ENCODE measurements at places on chromosomes 16 and 17.

- DNase-seq = no peak
Measured at GRCh38 chr16:8818504-8819270, 21.0 kb downstream of the PMM2 start.

DNA sequence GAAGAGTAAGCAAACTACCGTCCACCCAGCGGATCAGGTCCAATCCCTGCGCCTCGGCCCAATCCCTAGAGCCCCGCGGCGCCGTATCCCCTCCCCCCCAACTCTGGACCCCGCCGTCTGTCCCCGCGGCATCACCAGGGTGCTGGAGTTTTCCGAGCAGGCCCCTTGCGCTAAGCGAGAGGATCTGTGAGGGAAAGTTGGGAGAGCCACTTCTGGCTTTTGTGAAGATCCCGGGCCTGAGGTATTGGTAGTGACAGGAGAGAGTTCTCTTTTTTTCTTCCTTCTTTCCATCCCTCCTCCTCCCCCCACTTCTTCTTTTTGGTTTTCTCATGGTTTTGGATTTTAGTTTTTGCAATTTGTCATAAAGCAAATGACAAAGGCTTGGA, 3.5 kb upstream of the DLX4 start:
- DNase-seq = no peak

- DNase-seq = no peak
Measured at GRCh38 chr16:87922250-87922871, 14.0 kb downstream of the CA5A start.

- DNase-seq = no peak
Measured at GRCh38 chr16:73713778-73714495, 582.7 kb upstream of the PSMD7 start.

DNA sequence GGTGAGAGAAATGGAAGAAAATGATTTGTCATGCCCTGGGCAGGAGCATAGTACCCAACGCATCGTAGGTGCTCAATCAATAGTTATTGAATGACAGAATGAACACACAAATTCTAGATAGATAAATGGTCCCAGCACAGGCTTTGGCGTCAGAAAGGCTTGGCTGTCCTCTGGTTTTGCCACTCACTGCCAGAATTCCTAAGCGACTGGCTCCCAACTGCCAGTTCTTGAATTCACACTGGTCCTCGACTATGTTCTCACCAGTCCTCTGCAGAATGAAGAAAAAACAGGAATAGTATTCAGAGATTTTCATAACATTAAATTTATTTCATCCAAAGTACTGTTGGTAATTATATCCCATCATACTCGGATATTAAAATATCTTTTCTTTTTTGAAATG, 163.1 kb upstream of the NOL11 start:
- DNase-seq = no peak

DNA sequence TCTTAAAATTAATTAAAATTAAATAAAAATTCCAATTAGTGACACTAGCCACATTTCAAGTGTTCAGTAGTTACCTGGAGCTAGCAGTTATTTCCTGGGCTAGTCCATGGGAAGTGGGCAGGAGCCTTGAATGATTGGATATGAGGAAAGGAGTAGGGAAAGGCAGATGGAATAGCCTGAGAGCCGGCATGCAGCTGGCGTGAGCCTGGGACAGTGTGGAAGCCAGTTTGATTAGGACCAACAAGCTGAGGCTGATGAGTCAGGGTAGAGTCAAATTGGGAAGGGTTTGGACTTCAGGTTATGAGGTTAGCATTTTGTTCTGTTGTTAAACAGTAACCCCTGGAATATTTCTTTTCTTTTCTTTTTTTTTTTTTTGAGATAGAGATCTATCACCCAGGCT, 15.3 kb upstream of the GNA13 start:
- no peak for DNase-seq

DNA sequence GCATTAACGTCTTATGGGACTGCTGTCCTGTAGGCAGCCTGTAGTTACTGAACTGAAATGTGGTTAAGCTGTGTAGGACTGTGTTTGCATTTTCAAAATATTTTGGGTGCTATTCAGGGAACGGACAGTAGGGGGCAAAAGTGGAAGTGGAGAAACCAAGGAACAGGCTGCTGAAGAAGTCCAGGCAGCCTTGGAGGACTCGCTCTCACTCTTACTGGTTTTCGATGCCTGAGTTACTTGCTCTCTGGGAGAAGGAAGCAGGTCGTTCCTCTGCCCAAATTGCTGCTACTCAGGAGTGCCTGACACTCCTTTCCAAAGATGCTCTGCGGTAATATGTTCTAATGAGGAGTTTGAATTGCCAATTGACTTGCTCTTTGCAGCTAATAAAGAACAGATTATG, 64.5 kb upstream of the RBFOX1 start:
- peak; percentile 32 for DNase-seq

DNA sequence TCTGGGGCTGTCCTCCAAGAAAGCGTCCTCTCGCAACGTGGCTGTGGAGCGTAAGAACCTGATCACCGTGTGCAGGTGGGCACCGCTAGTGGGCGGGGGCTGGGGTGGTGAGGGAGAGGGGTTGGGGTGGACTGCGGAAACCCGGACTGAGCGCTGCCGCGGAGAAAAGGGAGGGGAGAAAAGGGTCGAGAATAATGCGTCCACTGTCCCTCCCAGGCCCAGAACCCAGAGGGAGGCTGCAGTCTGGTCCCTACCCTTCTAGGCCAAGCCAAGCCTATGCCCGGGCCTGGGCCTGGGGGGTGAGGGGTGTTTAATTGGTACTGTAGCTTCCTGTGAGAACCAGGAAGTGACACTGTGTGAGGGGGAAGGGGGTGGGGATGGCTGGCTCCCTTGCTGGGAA, 464 bp downstream of the RUNDC3A start:
- DNase-seq = no peak

- DNase-seq = no peak
Measured at GRCh38 chr16:72551649-72552048, 379.7 kb upstream of the PMFBP1 start.

DNA sequence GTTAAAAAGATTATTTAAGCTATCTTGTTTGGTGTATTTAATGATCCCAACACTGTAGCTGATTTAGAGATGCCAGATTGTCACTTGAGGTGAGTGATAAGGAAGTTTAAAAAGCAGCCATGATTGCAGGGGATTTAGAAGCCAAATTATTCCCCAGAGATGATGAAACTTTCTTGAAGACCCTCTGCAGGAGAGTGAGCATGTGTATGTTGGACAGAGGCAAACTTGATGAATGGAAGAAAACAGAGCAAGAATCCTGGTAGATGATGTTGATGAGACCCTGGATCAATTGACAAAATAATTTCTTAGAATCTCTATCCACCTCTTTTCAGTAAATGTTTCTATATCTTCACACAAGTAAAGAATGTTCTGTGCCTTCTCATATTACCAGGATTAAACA, 14.4 kb upstream of the ADAMTS18 start:
- no peak for DNase-seq

DNA sequence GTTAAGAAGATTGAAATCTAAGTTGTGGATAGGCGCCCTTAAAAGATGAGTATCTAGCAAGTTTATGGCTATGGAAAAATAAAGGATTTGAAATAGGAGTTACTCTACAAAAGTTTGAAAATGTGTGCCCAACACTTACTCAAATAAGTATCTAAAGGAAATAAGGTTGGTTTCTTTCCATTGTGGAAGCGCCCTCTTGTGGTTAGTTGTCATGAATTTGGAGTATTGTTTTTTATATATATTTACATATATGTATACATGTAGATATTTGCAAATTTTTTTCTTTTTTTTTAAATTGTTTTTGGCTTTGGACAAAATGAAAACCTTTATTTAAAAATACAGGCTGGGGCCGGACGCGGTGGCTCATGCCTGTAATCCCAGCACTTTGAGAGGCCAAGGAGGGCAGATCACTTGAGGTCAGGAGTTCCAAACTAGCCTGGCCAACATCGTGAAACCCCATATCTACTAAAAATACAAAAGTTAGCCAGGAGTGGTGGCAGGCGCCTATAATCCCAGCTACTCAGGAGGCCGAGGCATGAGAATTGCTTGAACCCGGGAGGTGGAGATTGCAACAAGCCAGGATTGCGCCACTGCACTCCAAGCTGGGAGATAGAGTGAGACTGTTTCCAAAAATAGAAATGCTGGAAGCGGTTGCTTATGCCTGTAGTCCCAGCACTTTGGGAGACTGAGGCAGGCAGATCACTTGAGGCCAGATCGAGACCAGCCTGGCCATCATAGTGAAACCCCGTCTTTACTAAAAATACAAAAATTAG, 24.0 kb upstream of the VPS4A start:
- no peak for DNase-seq

DNA sequence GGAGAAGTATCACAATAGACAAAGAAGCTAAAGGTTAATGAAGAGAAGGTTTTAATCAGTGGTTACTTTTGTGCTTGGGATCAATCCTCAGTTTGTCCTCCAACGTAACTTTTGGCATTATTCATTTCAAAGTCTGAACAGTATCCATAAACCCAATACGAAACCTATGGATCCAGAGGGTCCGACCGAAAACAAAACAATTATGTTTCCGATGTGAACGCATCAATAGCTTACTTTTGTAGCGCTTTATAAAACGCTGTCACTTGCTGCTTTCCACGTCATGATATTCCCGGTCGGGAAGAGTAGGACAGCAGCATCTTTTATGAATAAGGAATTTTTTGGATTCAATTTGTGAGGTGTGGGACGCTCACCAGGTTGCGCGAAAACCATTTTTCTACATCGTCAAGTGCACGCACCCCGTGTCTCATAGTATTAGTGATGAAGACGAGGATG, 383.8 kb downstream of the ZFHX3 start:
- no peak for DNase-seq

- DNase-seq = no peak
Measured at GRCh38 chr17:16927641-16928321, 44.1 kb downstream of the TNFRSF13B start.

DNA sequence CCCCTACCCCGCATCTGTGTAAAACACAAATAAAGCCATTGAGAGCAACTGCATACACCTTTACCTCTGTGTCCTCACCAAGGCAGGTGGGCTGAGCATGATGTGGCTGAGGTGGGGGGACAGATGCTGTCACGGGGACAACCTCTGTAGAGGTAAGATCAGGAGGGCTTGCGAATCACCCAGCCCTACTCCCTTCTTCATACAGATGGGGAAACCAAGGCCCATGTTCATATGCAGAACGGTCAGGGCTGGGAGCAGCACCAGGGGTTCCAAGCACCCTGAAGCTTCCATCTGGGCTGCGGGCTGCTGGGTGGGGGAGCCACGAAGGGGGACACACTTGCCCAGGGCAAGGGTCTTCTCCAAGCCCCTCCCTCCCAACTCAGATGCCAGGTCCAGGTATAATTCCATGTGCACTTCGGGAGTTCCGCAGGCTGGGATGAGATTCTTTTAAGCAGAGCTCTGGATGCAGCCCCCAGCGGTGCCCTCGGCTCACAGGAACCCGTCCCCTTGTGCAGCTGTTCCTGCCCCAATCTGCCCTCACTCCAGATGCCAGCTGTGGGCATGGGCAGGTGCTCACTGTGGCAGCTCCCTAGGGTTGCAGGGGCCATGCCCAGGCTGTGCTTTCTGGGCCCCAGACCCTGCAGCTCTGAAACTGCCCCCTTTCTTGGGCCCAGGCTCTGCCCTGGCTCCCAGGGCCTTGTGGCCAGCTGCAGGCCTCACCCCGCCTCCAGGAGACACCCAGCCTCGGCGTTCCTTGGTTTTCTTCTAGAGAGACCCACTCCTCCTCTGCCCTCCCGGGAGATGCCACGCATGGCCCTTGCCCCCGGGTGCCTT, 9.6 kb downstream of the CTRB1 start:
- no peak for DNase-seq

DNA sequence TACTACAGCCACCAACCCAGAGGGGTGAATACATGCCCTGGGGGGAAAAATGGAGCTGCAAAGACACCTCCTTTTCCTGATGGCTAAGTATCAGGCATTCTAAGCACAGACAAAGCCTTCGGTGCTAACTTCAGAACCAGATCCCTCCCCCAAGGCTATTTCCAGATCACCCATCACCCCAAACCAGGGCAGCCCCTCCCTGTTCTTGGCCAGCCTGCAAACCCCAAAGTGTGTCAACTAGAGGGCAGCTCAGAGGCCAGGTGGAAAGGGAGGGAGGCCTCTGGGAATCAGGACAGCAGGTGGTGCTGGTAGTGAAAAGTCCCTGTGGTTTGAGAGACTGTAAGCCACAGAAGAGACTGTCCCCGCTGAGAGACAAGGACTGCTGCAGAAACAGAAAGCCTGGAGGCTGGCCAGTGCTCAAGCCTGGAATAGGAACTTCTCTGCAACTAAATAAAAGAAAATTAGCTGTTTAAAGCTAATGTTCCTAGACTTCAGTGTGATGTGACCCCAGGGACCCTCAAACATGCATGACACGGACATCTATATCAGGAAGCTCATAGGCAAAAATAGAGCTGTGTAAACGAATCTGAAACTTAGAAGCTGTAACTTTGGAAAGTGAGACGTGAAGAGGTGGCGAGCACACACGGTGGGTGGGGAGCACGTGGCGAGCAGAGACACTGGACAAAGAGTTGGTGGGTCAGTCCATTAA, 9.1 kb downstream of the TUBG1 start:
- DNase-seq = no peak

DNA sequence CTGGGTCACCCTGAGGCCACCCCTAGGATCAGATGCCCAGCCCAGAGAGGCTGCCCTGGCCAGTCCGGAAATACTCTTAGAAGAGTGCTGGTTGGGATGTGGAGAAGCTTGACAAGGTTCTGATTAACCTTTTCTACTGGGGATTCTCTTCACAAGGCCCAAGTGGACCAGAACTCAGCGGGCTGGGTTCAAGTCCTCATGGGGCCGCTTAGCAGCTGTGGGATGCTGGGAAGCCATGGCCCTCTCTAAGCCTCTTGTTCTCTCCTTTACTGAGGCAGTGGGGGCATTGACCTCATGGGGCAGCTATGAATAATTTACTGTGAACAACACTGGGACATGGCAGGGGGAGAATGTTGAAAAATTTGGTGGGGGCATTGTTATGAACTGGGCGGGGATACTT, 92.8 kb downstream of the CYLD start:
- no peak for DNase-seq

DNA sequence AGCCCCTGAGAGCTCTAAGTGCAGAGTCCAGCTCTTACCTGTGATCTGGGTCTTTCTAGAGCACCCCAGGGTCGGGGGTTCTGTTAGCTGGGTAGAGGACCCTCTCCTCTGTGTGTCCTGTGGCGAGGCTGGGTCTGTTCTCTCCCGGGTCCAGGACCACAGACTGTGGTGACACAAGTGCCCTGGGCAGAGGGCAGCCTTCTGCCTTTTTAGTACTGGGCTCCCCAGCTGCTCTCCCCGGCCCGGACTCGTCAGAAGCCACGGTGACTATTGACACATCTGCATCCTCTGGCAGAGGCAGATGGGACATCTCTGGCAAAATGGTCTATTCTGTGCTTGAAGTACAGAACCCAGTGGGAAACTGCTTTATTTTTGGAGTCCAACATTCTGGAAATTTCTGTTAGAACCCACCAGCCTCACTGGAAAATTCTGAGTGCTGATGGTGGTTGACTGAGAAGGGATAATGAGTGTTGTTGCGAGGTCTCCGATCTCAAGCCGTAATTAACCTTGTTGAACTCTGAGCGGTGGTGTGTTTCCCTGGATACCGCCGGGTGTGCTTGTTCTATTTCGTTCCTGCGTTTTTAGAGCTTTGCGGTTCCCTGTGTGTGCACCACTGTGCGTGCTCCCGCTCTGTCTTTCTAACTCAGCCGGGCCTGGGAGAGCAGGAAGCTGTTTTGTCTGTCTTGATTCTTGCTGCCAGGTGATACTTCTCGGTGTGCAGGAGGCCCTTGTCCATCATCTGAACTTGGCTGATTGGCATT, 26.0 kb upstream of the NUDT16L1 start:
- no peak for DNase-seq

Measured in NCI-H1930 (cell line).